ENCODE measurements at places on chromosomes 1 and 21.

GRCh38 chr1:155209312-155209721 is 822 bp downstream of the MTX1 start:
- DNase-seq, result no peak

DNA sequence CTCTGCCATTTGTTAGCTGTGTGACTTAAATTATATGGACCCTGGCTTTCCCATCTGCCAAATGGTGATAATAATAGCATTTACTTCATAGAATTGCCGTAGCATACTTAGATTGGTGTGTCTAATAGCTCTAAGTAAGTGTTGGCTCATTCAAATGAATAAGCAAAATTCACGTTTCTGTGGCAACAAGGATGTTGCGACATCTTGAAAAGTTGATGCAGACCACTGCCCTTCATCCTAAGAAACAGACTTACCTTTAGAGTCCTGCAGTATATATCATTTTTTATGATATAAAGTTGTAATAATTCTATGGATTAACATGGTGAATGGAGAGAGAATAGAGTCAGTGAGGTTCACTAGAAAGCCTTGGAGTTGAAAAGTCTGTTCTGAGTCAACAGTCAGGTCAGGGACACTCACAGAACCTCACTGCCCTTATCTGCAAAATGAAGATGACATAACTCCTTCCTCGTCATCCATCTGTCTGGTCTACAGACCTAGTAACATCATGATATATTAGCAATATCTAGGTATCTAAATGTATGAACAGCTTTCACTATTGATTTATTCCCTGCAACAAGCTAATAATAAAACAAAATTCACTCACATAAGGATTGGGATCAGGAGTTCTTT is 167.3 kb upstream of the C8B start:
- DNase-seq, result no peak

DNA sequence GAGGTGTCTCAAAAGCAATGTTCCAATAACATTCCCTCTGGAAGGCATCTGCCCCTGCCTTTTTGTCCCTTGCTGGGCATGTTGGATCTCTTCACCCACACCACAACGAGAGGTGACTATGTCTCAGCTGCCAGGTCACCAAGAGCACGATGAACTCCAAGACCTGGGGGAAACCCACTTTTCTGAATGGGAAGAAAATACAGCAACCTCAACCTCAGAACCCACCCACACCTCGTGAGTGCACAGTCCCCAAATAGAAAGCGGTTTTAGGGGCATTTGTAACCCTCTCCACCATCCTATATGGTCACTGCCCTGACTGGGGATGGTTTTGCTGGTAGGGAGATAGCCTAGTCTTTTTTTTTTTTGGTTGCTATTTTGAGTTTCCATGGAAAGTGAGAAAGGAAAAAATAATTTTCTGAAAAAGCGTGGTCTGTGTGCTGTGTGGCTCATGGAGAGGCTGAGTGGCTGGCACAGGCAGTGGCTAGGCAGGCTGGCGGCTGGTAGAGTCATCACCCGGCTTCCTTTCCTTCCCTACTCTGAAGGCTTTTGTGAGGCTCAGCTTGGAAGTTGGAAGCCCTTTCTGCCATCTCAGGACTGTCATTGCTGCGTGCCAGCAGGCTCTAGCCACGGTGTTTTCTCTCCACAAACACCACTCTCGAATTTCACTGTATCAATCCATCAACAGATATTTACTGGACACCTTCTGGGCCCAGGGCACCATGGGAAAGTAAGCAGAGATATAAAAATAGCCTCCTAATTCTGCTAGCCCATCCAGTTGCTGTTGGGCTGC is 15.8 kb downstream of the TSPAN2 start:
- DNase-seq, result no peak

DNA sequence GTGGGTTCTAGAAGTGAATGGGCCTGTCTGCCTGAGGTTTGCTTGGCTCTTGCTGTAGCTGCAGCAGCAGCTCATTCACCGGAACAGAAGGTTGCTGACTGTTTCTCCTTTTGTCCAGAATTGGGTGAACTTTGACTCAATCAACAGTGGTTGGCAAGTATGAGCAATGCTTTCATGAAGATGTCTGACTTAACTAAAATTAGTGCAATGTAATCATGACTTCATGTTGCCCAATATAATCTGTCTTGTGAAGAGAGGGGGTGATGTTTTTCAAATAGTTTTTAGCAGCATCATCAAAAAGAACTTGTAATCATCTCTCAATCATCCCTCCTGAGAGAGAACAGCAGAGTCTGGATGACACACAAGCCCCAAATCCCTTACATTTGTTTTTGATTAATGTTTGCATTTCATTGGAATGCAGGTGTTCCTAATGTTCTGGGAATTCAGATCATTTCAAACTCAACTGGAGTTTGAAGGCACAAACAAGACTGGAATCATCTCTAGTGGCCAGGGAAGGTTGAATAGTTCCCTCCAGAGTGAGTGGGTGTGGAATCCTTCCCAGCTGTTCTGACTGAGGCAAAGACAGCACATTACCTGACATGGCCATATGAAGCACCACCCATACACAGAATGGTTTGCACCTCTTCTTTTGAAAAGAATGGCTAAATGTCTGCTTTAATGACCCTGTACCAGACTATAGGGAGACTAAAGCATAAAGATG is 82.9 kb downstream of the HLX start:
- no peak for DNase-seq

GRCh38 chr1:19648689-19649088 is 4.6 kb downstream of the NBL1 start:
- no peak for DNase-seq

DNA sequence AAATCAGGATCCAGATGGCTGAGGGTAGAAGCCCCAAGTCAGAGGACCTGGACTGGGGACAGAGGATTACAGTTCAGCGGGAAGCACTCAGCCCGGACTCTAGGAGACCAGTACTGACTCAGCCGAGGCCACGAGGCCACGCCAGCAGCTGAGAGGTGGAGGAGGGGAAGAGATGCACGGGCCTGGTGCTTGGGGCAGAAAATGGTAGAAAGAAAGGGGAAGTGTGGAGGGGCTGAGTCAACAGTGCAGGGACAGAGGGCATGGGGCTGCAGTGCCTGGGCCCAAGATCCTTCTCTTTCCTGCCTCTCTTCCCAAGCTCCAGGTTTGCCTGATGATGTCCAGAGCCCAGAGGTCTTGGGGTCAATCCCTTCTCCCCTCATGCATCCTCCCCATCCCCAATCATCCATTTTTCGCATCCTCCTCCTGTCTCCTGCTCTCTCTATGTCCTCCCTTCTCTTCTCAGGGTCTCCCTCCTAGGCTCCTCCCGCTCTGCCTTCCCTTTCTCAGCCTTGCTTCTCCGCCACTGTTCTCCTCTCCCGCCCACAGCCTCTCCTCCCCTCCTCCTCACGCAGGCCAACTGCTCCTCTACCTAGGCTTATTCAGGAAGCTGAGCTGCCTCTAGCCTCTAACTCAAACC is 7.7 kb downstream of the ARHGEF2 start:
- DNase-seq, result no peak

DNA sequence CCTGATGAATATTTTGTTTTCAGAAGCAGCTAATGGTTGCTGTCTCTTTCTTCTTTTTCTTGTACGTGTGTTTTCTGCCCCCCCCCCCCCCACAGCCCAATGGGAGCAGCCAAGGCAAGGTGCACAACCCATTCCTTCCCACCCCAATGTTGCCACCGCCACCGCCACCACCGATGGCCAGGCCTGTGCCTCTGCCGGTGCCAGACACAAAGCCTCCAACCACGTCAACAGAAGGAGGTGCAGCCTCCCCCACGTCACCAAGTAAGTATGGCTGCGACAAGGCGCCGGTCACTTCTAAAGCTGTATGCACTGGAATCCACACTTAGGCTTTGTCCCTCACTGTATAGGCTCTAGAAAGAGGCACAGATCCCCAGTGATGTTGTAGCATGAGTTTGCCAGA is 318.5 kb downstream of the TM2D1 start:
- no peak for DNase-seq

DNA sequence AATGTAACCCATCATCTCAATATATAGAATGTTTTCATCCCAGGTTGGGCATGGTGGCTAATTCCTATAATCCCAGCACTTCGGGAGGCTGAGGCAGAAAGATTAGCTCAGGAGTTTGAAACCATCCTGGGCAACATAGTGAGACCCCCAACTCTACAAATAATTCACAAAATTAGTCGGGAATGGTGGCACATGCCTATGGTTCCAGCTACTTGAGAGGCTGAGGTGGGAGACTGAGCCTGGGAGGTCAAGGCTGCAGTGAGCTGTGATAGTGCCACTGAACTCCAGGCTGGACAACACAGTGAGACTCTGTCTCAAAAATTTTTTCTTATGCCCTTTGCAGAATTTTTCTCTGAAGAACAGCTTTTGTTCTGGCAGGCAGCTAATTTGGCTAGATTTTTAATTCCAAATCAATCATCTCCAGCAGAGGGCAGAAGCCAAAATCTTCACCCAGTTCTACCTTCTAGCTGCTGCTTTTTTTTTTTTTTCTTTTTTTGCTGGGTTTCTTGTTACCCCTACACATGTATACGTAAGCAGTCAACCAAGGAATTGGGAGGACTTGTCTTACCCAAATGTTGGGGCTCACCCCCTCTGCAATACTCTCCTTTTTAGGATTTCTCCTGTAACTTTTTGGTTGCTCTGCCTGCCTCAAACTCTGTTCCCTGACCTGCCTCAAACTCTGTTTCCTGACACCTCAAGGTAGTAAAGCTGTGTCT is 2.7 kb upstream of the RAD54L start:
- DNase-seq, result peak; percentile 68

- no peak for DNase-seq
These were observed 231.3 kb upstream of the PLXNA2 start for GRCh38 chr1:208475449-208475848.

- no peak for DNase-seq
These were observed 9.8 kb downstream of the CD101 start for GRCh38 chr1:117011334-117011733.

GRCh38 chr1:28162151-28162550 is 14.3 kb downstream of the PTAFR start:
- no peak for DNase-seq

- DNase-seq, result no peak
These were observed 1422.9 kb downstream of the KCNT2 start for GRCh38 chr1:195185321-195185720.

DNA sequence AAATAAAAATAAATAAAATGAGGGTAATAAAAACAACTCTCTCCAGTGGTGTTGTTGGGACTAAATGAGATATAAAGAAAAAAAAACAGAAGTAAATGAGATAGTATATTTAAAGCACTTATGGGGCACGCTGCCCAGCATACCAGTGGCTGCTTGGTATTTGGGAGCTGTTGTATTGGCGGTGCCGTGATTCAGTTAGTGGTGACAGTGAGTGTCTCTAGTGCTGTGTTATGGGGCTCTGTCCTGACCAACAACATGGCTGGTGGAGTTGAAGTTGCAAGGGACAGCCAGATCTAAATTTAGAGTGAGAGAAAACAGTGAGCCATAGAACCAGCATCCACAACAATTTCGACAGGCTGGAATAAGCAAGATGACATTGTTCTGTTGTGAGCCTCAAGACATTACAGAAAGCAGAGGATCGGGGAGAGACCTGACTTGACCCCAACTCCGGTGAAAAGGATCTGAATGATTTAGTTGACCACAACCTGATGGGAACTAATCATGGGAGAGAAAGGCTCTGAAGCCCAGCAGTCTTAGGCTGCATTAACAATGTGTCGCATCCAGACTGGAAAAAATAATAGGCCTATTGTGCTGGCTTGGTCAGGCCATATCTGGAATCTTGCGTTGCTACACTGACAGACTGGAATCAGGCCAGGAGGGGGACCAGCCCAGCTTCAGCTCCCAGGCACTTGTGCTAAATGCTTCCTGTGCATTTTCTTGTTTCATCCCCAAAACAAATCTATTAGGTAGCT is 2.4 kb upstream of the MFSD2A start:
- DNase-seq, result no peak

DNA sequence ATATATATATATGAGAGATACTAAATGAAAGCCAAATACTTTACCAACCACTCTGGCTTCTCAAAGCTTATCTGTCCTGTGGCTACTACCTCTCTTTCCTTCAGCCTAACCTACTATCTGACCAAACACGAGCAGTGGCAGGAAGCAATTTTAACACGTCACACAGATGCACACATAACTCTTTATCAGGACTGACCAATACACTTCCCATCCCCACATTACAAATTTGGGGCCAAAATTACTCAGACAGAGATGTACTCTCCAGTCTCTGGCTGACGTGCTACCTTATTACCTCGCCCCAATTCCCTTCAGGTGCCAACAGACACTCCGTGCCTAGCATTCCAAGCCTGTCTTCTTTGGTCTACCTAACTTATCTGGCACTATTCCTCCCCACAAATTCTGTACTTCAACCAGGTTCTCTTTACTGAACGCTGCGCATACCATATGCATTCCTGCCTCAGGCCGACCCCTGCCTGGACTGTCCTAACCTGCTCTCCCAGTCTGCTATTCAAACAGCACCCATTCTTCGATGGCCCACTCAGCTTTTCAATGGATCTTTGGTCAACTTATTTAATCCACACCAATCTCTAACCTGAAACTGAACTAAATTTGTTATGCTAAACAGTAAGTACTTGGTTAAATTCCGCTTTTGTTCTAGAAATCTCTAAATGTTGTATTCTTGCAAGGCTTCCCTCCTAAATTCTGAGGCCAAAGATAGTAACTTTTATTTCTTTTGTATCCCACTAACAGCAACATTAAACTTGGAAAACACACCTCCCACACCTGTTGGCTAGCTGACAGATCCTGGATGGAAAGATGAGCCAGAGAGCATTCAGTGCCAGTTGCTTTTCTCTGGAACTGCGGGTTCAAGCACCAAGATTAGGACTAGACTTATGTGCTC is 27.9 kb downstream of the RERE start:
- DNase-seq, result no peak

DNA sequence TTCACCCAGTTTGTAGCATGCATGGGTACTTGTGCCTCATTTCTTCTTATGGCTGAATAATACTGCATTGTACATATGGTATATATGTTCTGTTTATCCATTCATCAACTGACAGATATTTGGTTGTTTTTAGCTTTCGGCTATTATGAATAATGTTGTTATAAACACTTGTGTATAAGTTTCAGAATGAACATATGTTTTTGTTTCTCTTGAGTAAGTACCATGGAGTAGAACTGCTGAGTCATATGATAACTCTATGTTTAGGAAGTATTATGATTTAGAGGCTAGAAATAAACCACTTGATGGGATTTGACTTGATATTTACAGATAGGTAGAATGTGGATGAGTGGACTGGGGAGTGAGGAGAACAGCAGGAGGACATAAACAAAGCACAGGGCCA is 48.6 kb downstream of the WNT2B start:
- DNase-seq, result no peak

- DNase-seq, result no peak
These were observed 108.8 kb downstream of the SMYD3 start for GRCh38 chr1:246398126-246398813.

GRCh38 chr1:107963008-107963407 is 2.0 kb downstream of the VAV3 start:
- no peak for DNase-seq

GRCh38 chr1:7186382-7187111 is 401.3 kb downstream of the CAMTA1 start:
- no peak for DNase-seq

- DNase-seq, result no peak
These were observed 10.5 kb downstream of the NDUFS5 start for GRCh38 chr1:39036678-39037077.
